ENCODE measurements at places on chromosomes 7 and 10.

- no peak for DNase-seq
Observed at GRCh38 chr7:158316466-158317031, 271.1 kb downstream of the PTPRN2 start.

DNA sequence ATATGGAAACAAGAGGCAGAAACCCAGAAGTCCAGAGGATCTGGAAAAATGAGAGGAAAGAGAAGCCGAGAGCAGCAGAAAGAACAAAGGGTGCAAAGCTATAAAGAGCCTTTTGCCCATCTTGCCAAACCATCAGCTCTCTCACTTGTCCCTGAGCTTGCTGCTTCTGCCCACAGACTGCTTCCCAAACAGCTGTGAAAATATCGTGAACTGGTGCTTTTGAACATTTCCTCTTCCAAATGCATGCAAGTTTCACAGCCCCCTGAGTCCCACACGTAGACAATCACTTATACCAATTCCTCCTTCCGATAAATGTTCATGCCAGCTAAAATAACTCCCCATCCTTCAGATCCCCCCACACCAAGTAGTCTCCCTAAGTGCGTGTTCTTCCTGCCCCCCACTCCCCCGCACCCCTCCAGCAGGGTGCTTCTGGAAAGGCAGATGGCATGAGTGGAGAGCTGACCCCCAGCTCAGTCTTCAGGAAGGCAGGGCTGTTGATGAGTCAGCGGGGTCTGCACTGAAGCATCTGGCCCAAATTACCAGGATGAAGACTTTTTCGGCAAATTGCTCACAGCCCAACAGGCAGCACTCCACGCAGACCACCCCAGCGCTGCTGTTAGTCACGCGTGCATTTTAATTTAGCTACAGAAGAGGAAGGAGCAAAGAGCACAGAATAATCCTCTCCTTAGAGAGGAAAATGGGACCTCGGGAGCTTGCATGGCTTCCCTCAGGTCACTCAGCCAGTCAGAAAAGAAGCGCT lies 76.1 kb upstream of the KCNMA1 start:
- DNase-seq: no peak

DNA sequence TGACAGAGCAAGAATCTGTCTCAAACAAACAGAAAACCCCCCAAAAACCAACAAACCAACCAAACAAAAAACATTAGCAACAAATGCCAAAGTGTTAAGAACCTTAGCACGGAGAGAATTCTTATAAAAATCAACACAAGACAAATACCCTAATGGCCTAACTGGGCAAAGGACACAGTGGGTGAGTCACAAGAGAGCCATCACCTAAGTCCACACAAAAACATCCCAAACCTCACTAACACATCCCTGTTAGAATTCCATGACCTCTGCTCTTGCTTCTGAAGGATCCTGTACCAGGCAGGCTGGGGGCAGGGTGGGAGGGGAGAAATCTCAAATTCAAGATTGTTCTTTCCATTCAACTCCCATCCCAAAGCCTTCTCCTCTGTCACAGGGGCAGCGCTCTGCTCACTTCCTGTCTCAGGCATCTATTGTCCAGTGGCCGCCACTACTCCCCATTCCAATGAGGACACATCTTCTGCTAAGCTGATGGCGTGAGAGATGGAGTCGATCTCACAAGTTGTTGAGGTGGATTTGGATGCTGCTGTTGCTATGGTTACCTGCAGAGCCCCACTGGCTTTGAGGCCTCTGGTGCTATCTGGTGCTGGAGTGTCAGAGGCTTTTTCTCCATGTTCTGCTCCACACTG lies 9.2 kb downstream of the IL15RA start:
- no peak for DNase-seq

DNA sequence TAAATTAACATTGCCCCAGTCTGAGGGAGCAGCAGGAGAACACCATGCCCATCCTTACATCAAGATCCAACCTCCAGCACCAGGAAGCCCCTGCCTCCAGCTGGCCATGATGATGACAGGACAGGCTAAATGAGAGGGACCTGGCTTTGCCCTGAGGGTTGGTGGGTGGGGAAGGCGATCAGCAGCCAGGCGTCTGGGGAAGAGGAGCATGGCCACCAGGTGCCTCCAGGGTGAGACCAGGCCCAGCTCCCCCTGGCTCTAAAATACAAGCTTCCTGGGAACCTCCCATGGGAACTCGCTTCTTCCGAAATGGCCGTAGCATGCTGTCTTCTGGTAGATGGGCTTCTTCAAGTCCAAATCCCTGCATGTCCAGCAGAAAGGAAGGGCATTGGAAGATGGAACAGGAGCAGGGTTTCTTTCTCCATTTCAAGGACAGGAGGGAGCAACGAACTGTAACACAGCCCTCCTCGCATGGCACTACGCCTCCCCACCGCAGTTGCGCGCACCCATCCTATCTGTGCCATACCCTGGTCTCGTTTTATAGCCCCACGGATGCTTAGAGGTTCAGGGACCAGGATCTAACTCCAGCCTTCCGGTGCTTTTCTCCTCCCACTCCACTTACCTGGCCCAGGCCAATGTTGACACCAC lies 15.8 kb downstream of the MAT1A start:
- no peak for DNase-seq

DNA sequence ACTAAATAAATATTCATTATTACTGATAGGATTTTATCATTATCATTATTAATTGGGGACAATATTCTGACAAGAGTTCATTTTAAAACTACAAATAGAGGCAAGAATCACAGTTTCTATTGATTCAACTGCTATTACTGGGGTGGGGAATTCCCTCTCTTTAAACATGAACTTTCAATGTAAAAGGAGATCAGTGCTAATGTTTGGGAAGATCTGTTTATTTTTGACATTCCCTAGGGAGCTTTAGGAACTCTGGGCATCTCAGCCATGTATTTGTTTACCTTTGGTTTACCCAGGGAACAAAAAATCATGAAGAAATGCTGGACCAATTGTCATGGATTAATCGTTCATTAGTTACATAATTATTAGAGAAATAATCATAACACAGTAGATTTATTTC lies 443.2 kb upstream of the AKR1E2 start:
- DNase-seq: no peak

Measured in NCI-H2171 (cell line).